Erythroblast (primary cell): ENCODE measurements at places on chromosomes 16 and 17.

DNA sequence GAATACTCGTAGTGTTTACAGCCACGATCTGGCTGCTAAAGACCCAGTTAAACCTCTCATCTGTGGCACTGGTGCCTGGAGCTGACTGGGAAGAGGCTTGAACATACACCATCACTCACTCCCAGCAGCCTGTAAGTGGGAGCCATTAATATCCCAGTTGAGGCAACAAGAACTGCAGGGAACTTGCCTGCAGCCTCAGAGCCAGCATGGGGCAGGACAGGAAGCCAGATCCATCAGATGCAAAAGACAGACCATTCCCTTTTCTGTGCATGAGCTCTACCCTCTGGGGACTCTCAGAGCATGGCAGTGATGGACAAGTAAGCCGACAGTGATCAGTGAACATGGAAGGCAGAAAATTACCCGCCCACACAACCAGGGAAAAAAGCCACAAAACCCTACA lies 91.8 kb downstream of the TMEM132E start:
- no peak for DNase-seq

- no peak for DNase-seq
Observed at GRCh38 chr17:65355246-65355645, 206.2 kb downstream of the AXIN2 start.

DNA sequence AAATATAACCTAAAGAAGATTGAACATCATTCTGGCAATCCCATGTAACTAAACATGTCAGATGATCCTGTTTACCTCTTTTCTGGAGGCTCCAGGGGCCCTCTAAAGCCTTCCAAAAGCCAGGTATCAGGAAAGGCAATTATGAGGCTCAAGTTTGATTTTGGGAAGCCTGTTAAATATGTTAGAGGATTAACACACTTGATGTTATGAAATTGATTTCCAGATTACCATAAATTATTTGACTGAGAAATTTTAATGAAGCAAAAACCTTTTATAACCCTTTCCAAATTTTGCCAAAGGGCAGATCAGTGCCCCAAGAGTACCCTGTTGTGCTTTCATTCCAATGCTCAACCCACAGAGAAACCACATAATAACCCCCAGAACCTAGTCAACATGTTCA lies 29.3 kb downstream of the PHKB start:
- no peak for DNase-seq

GRCh38 chr16:11215935-11216556 lies 40.0 kb downstream of the SOCS1 start:
- no peak for DNase-seq

DNA sequence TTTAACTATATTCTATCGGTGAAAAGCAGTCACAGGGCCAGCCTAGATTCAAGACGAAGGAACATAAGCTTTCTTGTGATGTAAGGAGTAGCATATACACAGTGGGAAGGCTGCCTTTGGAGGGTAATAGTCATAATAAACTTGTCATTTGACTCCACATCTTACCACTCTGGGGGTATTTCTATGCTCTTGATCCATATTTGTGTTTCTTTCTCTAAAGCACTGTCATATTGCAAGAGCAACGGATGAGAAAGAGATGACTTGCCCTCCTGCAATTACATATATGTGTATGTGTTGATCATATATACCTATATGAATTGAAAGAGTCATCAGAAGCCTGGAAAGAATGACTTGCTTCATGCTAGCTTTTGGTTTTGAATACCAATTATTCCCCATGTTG lies 225.4 kb upstream of the HS3ST3A1 start:
- DNase-seq, result no peak

DNA sequence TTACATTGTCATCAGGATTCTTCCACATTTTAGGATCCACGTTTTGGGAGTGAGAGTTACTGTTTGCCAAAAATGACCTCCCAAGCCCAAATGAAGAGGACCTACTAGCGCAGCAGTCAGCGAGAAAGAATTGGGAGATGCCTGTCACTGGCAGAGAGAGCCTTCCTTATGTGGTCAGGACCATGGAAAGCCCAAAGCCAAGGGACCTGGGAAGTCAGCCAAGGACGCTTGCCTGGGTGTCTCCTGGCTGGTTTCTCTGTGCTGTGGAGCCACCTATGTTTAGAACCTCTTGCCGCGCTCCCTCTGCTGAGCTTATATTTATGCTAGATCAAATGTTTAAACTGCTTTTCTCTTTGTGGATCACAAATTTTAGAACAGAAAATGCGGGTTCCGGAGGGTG lies 24.9 kb upstream of the RHBDL3 start:
- peak; percentile 7 for DNase-seq

- no peak for DNase-seq
Observed at GRCh38 chr16:27127308-27127707, 60.6 kb downstream of the C16orf82 start.

- no peak for DNase-seq
Observed at GRCh38 chr17:44390250-44390870, 911 bp upstream of the ITGA2B start.

- DNase-seq, result peak; percentile 87
Observed at GRCh38 chr16:75323933-75324332, 72.5 kb upstream of the BCAR1 start.

DNA sequence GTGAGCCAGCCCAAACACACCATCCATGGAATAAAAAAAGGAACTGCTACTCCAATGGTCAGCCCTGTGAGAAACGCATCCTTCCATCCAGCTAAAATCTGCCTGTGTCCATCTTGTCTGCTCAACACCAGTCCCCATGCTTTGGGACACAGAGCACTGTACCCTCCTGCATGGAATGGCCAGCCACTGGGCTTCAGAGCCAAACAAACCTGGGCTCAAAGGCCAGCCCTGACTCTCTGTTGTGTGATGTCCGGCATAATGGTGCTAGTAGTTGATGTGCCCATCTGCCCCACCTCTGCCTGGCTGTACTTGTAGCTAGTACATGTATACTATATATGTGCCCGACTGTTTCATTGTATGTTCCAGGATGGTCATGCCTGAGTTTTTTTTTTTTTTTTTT lies 77.6 kb upstream of the AMZ2 start:
- DNase-seq, result no peak

DNA sequence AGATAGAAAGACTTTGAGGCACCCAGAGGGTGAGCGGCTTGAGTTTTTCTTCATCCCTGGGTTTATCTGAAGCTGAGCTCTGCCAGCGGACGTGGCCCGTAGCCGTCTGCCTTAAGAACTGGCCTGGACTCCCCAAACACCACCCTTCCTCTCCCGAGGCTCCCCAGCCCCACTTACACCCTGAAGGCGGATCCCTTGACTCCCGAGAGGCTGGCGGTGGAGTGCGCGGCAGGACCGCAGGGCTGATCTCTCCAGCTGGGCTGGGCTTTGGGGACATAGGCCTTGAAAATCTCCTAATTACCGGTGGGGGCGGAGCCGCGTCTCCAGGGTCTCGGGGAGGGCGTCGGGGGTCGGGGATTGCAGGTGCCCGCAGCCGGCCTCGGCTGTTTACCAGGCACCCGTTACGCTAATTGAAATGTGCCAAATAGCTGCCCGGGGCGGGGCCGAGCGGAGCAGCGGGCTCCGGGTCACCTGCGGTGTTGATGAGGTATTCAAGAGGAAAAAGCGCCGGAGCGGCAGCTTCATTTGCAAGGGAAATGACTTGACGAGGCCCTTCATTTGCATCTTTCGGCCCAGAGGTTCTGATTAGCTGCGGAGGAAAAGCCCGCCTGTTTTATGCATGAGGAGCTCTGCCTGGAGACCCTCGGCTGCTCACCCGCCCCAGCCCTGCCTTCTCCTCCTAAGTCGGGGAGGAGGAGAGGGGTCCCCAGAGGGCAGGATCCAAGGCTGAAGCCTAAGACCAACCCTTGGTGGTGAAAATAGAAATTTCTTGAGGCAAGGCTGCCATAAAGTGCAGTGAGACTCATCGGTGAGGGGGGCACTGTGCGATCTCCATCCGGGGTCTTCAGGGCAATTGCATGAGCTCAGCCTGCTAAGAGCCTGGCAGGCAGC lies 100.7 kb downstream of the MGAT5B start:
- DNase-seq, result no peak

- DNase-seq, result no peak
Observed at GRCh38 chr17:5000237-5000639, 2.5 kb downstream of the KIF1C start.

GRCh38 chr16:57609541-57610401 lies 18.7 kb upstream of the ADGRG1 start:
- DNase-seq, result no peak

DNA sequence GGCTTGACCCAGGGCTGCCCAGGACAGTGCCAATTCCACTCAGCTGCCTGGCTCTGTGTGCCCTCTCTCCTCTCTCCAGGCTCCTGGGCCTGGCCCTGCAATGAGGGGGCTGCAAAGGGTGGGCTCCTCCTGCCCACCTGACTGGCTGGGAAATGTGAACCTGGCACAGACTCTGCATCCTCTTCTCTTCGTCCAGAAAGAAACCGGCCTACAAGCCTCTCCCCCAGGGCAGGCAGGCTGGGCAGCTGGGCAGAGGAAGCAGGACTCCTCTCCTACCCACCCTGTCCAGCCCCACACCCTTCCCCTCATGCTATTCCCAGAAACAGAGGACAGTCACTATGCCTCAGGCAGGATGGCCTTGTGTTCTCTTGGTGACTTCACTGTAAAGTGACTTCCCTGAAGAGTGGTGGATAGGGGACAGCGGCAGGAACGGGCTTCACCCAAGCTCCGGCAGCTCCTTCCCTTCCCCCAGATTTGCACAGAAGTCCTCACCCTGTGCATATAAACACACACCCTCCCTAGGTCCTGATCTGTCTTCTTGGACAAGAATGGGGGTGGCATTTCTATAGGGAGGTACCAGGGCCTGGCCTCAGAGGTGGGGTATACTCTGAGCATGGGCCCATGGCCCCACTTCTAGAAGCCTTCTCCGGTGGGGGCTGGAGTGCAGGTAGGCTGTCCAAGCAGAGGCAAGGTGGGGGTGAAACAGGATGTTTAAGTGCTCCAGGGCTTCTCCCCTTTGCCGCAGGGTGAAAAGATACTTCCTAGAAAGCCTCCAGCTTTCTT lies 4.9 kb upstream of the STAT5A start:
- no peak for DNase-seq
